ENCODE measurements at places on chromosomes 2 and 18. TPM values are rescaled to one million over a fixed set of nuclear protein-coding genes. Genes with fewer than 3 reads are reported as not detected.

DNA sequence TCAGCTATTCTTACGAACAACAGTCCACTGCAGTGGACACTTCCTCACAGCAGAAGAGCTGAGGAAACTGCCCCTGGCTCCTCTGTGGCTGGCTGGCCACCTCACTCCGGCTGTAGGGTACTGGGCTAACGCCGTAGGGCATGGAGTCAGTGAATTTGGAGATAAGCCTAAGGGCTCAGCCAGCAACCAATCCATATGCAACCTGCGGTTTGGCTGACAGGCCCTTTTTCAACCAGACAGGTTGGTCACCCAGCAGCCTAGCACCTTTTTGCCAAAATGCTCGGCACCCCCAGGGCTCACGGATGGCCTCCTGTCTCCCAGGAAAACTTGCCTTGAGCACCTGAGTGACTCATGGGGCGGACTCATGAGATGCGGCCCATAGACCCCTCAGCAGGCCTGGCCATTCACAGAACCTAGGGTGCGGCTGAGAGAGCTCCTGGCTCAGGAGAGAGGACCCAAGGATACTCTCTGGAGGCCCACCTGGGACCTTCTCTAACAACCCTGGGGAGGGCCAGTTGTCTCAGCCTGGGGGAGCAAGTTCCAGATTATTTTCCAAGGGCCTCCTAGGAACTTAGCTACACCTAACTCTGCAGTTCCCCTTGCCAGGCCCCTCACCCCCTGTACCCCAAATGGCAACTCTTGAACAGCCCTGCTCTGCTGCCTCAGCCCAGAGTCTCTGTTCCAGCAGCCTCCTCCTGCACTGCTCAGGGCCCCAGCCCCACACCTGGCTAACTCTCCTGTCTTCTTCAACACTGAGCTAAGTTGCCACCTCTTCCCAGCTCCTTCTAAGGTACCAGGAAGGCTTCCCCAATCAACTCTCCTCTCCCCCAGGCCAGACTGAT, 252.1 kb downstream of the CYP26B1 start:
- ATAC-seq: no peak

DNA sequence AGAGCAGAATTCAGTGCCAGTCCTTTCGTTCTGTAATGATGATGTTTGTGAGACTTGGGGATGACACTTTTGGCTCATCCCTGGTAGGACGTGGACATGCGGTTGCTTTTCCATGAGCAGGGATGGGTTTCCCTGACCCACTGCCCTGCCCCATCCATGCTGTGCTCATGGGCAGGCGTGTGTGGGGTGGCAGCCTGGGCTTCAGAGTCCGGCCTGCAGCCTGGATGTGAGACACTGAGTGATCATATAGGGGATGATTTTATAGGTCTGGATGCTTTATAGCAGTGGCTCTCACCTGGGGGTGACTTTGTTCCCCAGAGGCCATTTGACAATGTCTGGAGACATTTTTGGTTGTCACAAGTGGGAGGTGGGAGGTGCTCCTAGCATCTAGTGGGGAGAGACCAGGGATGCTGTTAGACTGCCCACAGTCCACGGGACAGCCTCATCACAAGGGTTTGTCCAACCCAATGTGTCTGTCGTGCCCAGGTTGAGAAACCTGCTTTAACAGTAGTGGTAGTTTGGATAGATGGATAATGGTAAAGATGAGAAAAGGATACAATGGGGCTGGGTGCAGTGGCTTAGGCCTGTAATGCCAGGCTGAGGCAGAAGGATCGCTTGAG, 38.9 kb downstream of the LDLRAD4 start:
- ATAC-seq: no peak

DNA sequence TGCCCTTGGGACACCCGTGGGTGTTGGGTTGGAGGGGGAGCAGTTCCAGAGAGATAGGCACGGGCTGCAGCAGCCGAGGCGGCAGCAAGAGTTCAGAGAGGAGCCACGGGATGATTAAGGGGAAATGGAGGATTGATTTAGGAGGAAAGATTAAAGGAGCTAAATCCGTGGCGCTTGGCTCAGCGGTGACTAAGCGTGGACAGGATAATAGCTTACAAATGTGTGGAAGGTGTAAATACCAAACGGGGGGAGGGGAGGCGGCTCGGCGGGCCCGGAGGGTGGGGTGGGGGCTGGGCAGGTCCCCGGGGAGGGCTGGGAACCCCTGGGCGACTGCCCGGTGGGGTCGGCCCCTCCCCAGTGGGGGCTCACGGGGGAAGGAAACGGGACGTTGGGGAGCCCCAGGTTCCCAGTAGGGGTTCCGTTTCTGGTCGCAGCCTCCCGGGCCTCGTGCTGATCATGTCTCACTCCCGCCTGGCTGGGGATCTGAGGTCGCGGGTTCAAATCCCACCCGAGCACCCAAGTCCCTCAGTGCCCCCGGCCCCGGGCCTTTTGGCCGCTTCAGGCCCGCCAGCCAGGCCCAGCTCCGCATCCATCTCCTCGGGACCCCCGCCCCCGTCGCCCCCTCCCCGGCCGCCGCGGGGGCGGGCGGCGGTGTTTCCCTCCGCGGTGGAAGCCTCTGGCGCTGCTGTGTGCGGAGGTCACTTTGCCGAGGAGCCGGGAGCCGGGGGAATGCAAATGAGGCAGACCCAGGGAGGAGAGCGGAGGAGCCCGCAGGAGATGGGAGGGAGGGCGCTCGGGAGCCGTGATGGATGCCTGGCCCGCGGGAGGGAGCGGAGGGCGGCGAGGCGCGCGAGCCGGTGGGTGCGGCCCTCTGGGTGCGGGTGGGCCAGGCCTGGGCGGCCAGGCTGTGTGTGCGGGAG, 8.1 kb downstream of the ASIC4 start:
- ATAC-seq: no peak

- peak; percentile 57 for ATAC-seq
Observed at GRCh38 chr2:234373060-234373459, 123.8 kb downstream of the ARL4C start.

GRCh38 chr2:222322236-222322635, 23.4 kb upstream of the PAX3 start:
- ATAC-seq: no peak

- ATAC-seq: no peak
Observed at GRCh38 chr2:186913870-186914269, 64.9 kb upstream of the ZSWIM2 start.

GRCh38 chr2:97726261-97727064, 13.1 kb downstream of the ZAP70 start:
- no peak for ATAC-seq

DNA sequence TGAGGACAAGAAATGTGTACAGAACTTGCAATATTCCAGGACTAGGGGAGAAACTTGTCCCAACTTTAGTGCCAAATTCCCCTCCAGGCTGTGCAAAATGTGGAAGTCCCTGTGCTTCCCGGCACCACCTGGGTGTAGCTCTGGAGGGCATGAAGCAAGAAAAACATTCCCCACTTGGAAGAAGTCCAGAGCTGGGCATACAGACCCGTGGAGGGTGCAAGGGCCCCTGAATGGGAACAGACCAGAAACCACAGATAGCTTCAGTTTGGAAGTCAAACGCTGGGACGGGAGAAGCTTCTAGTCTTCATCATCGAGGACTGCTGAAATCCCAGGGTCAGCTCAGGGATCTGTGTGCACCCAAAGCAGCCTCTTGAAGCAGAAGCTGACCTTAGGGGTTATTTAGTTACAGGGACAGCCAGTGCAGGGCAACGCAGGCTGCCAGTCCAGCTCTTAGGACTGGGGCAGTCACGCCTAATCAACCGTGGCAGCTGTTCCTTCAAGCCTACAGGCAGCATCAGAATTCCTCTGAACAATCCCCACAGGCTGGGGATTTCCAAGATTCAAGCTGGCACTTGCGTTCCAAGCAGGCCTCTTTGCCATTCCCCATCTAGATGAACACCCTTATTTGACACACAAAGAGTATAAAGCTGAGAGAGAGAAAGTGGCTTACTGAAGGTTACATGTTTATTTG, 269.4 kb downstream of the LOXHD1 start:
- no peak for ATAC-seq

DNA sequence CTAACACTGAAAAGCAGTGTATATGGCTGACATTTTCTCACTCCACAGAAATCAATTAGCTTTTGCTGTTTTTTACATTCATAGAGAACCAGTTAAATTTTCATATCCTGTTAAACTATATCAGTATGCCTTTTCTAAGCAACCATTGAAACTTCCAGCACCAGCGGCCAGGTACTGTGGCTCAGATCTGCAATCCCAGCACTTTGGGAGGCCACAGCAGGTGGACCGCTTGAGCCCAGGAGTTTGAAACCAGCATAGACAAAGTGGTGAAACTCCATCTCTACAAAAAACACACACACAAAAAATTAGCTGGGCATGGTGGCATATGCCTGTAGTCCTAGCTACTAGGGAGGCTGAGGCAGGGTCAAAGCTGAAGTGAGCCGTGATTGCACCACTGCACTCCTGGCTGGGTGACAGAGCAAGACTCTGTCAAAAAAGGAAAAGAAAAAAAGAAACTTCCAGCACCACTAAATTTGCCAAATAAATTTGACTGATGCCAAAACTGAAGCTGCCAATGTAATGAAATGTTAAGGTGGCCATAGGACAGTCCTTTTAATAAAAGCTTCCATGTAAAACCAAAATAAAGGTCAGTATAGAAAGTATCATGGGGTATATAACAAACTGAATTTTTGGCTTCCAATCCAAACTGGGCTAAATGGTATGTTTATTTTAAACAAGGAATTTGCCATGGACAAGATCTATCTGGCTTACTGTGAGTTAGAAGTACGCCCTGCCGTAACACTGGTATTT, 3.5 kb downstream of the SFT2D3 start:
- ATAC-seq: no peak

Gene KHK
- total RNA-seq: 10.5 TPM

Gene C1QL2
- not detected for total RNA-seq

Gene TMEM247
- total RNA-seq: not detected

All from activated T-helper 17 cell treated with anti-CD3 and anti-CD28 coated beads, Interleukin-2, amount 50 U/mL, for 72 hours (primary cell).